ENCODE measurements at places on chromosomes 4 and X. TPM values are rescaled to one million over a fixed set of nuclear protein-coding genes. Genes with fewer than 3 reads are reported as not detected.

GRCh38 chr4:73816814-73817213, 19.7 kb upstream of the CXCL6 start:
- DNase-seq, result no peak

DNA sequence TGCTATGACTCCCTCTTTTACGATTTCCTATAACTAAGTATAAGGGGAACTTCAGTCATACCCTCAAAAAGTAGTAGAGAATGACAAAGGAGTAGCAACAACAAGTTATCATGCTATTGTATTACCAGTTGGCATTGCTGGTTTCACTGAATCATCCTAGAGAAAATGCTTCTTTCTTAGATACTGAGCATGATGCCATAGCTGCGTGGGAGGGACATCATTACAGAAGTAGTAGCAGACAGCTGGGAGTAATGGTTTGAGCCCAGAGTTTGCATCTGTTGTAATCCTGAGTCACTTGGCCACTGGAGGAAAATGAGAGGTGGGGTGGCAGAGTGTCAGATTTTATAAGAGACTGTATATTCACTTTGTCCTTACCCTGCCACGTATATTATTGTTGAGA, 38.6 kb downstream of the MTMR1 start:
- no peak for DNase-seq

DNA sequence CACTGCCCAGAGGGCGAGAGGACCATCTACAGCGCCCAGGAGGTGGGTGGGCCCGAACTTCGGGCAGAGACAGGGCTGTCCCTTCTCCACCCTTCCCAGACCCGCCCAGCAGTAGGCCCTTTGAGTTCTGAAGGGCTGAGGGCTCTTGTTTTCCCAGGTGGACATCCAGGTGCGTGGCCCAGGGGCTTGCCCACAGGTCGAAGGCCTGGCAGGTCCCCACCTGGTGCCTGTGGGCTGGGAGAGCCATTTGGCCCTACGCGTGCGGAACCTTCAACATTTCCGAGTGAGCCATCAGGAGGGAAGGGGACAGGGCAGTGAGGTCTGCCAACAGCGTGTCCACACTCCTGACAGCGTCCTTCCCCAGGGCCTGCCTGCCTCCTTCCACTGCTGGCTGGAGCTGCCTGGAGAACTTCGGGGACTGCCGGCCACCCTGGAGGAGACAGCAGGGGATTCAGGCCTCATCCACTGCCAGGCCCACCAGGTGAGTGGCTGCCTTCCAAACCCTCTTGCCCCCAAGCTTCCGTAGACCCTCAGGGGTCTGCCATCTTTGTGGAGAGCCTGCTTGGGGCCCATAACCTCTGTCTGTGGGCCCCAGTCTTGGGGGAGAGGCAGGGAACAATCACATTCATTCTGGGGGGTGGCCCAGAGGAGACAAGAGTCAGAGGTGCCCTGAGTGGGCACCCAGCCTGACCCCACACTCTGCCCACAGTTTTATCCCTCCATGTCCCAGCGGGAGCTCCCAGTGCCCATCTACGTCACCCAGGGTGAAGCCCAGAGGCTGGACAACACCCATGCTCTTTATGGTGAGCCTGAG, 6.8 kb downstream of the PLXNB3 start:
- no peak for DNase-seq

- DNase-seq, result no peak
Observed at GRCh38 chrX:125003746-125004446, 315.8 kb upstream of the TEX13C start.

- no peak for DNase-seq
Observed at GRCh38 chrX:14356401-14356800, 172.9 kb upstream of the GLRA2 start.

- DNase-seq, result no peak
Observed at GRCh38 chr4:11487139-11487538, 58.4 kb upstream of the HS3ST1 start.

- no peak for DNase-seq
Observed at GRCh38 chr4:157372567-157372966, 152.0 kb downstream of the GRIA2 start.

DNA sequence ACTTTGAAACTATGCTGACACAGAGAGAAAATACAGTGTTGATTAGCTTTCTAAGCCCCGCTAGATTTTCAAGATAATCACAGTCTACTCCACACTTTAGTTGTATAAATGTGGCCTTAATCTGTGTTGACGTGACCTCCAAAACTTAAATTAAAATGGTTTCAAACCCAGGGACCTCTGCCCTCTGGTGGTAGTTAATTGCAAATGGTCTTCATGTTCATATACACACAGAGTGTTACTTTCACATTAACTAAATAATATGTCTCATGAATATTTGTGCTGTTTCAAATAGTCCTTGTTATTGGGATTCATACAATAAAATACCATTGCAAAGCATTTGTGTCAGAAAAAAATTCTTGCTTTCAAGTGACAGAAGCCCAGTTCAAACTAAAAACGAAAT, 64.3 kb downstream of the TASL start:
- peak; percentile 65 for DNase-seq

GRCh38 chr4:118398226-118399090, 45.7 kb upstream of the PRSS12 start:
- no peak for DNase-seq

DNA sequence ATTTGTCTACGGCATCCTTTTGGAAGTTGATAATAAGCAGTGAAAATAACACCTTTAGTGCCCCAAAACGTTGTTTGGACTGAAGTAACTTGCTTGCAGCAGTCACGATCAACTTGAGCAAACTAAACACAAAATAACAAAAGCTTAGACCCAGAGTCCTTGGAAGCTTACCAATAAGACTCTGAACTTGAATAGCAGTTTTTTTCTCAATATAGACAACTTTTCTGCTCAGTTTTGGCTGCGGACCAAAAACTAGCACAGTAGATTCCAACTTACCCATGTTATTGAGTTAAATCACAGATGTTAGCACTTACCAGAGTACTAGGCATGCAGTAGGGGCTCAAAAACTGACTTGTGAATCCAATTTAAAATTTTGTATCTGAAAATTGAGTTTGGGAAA, 746.9 kb downstream of the PCDH19 start:
- DNase-seq, result no peak

GRCh38 chr4:38957261-38957815, 74.9 kb downstream of the TMEM156 start:
- DNase-seq, result no peak

DNA sequence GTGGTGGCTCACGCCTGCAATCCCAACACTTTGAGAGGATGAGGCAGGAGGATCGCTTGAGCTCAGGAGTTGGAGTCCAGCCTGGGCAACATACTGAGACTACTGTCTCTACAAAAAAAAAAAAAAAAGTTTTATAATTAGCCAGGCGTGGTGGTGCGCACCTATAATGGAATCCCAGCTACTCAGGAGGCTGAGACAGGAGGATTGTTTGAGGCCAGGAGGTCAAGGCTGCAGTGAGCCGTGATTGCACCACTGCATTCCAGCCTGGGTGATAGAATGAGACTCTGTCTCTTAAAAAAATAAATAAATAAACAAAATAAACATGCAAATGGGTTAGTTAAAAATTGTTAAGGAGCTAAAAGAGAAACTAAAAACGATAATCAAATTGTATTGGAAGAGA, 7.7 kb downstream of the GLOD5 start:
- no peak for DNase-seq

GRCh38 chr4:179292468-179292867, 1850.2 kb upstream of the AGA start:
- no peak for DNase-seq

GRCh38 chr4:150256225-150256620, 178.0 kb downstream of the DCLK2 start:
- DNase-seq, result no peak

SPIN4 gene
- total RNA-seq, result 8.0 TPM

CTAG1A gene
- not detected for total RNA-seq

IL2 gene
- total RNA-seq, result not detected

KDR gene
- not detected for total RNA-seq

CLTRN gene
- total RNA-seq, result 0.18 TPM

ADH7 gene
- total RNA-seq, result not detected

AWAT2 gene
- total RNA-seq, result not detected

MAGEB10 gene
- total RNA-seq, result not detected

All from Karpas-422 (cell line).